ENCODE measurements at places on chromosomes 7 and 10. TPM values are rescaled to one million over a fixed set of nuclear protein-coding genes. Genes with fewer than 3 reads are reported as not detected.
A peak's percentile ranks its signal among the peaks of the same experiment; 100 is the strongest.

- H3K4me1 ChIP-seq = peaks cover 8% of the 10 kb centered on the region
- H3K4me3 ChIP-seq = no peak overlapping the region
- peaks cover 53% of the 10 kb centered on the region for H3K27me3 ChIP-seq
- DNase-seq = no peak
- H3K36me3 ChIP-seq = no peaks in the 10 kb centered on the region
These were observed 869 bp upstream of the LHFPL3 start for GRCh38 chr7:104327534-104327933.

DNA sequence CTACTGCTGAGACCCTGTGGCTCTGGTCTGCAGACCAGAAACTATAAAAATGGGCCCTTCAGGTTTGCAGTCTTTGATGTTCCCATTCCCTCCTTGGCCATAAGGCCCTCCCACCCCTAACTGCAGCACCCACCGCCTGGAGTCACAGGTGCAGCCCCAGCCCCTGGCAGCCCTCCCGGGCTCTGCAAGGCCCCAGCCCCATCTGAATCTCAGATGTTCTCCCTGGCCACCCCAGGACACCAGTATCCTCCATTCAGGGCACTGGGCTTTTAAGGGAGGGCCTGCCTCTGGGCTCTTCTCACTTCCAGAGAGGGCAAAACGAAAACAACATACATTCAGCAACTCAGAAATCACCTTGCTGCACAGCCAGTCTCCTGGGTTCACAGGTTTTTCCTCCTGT, 107.7 kb upstream of the RET start:
- H3K4me3 ChIP-seq = no peak overlapping the region
- no peaks in the 10 kb centered on the region for H3K36me3 ChIP-seq
- no peak overlapping the region for H3K27ac ChIP-seq
- no peak for DNase-seq
- H3K4me1 ChIP-seq = no peaks in the 10 kb centered on the region
- H3K27me3 ChIP-seq = peaks cover 3% of the 10 kb centered on the region

DNA sequence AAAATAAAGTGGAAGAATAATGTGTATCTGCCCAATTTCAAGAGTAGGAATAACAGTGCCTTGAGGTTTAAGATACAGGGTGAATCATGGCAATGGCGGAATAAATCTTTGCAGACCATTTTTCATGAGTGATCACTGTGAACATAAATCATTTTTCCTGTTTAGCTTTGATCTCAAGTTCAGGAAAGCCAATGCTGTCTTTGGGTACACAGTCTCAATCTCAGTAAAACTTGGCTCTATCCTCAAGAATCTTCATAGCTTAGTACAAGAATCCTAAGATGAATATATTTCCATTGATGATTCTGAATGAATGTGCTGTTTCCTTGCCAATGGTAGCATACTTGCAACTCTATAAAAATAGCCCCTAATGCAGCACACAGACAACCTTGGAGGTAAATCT, 6.8 kb downstream of the NAMPT start:
- no peak for DNase-seq
- H3K4me3 ChIP-seq = no peak overlapping the region
- no peaks in the 10 kb centered on the region for H3K27me3 ChIP-seq
- H3K4me1 ChIP-seq = no peaks in the 10 kb centered on the region
- no peak overlapping the region for H3K27ac ChIP-seq

The DYNC1I1 gene
- total RNA-seq = not detected

DNA sequence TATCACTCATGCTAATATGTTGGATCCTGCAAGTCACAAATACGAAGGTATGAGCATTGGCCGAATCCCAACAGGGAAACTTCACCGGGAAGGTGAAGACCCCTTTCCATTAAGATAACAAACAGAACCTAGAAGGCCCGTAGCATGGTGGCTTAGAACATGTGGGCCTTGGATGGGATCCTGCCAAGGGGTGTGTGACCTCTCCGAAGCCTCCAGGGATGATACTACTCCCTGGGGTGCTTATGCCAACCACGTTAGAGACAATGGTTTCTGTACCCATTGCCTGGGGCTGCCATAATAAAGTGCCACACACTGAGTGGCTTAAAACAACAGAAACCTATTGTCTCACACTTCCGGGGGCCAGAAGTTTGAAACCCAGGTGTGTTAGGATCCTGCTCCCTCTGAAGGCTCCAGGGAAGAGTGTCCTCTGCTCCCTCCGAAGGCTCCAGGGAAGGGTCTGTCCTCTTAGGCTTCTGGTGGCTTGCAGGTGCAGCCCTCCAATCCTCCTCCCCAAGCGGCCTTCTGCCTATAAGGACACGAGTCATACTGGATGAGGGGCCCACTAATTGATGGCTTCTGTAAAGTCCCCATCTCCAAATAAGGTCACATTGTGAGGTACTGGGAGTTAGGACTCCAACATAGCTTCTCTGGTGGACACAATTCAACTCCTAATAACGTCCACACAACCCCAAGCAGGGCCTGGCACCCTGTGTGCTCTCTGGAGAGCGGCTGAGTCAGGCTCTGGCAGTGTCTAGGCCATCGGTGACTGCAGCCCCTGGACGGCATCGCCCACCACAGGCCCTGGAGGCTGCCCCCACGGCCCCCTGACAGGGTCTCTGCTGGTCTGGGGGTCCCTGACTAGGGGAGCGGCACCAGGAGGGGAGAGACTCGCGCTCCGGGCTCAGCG, 992 bp upstream of the MGMT start:
- H3K27me3 ChIP-seq = no peaks in the 10 kb centered on the region
- peak overlapping the region; percentile 78 for H3K4me3 ChIP-seq
- peak overlapping the region; percentile 58 for H3K27ac ChIP-seq
- DNase-seq = no peak
- H3K36me3 ChIP-seq = no peaks in the 10 kb centered on the region

The HGF gene
- total RNA-seq = not detected

DNA sequence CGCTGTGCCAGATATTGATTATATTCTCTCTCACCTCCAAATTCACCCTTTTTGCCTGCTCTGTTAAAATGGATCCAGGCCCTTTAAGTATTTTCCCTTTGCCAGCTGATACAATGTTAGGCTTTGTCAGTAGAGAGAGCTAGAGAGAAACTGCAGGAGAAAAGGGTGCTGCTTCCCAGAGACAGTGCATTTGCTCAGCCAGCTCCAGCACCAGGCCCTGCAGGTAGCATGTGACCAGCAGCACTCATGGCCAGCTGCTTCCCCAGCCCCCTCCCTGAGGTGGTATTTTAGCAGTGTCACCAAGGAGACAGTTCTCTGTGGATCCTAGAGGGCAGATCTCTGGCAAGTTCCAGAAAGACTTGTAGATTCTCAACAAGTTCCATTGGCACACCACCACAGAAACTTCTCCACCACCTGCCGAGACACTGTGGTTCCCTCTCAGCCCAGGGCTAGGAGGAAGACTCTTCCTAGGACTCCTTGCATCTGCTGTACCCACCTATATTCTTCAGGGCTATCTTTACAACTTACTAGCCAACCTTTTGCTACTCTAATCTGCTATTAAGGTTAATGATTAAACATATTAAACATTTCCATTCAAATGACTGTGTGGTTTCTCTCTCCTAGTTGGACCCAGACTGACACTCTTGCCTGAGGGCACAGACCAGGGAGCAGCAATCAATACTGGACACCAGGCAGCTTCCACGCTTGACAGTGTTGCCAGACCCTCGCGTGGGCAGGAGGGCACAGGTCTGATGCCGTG, 35.6 kb upstream of the ADAM12 start:
- H3K36me3 ChIP-seq = no peaks in the 10 kb centered on the region
- no peak overlapping the region for H3K4me3 ChIP-seq
- H3K27ac ChIP-seq = no peak overlapping the region
- H3K27me3 ChIP-seq = no peaks in the 10 kb centered on the region
- DNase-seq = no peak
- no peaks in the 10 kb centered on the region for H3K4me1 ChIP-seq

DNA sequence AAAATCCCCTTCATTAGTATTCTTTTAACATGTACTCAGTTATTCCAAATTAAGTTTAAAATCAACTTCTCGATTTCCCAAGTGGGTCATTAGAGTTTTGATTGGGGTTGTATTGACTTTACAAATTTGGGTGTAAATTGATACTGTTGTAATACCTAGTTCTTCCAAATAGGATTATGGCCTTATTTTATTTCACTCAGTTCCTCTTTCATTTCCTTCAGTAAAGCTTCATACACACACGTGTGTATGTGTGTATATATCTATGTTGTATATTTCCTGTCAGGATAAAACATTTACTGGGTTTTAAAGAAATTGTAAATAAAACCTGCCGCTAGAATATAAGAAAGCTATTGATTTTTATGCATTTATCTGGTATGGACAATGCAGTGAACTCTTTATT, 15.9 kb downstream of the YME1L1 start:
- no peaks in the 10 kb centered on the region for H3K27me3 ChIP-seq
- DNase-seq = no peak
- peaks cover 74% of the 10 kb centered on the region for H3K36me3 ChIP-seq
- no peak overlapping the region for H3K4me3 ChIP-seq
- H3K27ac ChIP-seq = no peak overlapping the region

GRCh38 chr7:8592167-8592566, 158.8 kb downstream of the NXPH1 start:
- DNase-seq = no peak
- H3K36me3 ChIP-seq = no peaks in the 10 kb centered on the region
- H3K27ac ChIP-seq = no peak overlapping the region

GRCh38 chr7:70319057-70319456, 720.8 kb downstream of the AUTS2 start:
- no peaks in the 10 kb centered on the region for H3K27me3 ChIP-seq
- H3K4me1 ChIP-seq = peaks cover 9% of the 10 kb centered on the region
- DNase-seq = no peak
- H3K4me3 ChIP-seq = no peak overlapping the region
- H3K27ac ChIP-seq = no peak overlapping the region
- H3K36me3 ChIP-seq = no peaks in the 10 kb centered on the region

The STEAP1 gene
- total RNA-seq = not detected

DNA sequence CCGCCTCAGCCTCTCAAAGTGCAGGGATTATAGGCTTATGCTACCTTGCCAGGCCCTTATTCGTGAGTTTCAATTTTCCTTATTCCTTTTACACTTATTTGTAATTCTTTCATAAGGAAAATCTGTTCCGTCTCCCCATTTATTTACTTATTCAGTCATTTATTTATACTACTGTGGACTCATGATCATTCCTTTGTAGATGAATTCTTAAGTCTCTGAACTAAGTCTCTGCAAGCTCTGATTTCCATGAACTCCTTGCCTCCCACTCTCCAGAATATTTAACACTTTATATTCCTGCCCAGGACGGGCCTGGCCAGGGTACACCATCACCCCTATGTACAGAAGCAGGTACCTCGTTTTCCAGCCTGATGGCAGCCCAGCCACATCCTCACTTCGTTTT, 39.4 kb downstream of the PFKFB3 start:
- no peak for DNase-seq
- H3K4me1 ChIP-seq = peaks cover 9% of the 10 kb centered on the region
- peaks cover 7% of the 10 kb centered on the region for H3K36me3 ChIP-seq
- no peaks in the 10 kb centered on the region for H3K27me3 ChIP-seq
- no peak overlapping the region for H3K27ac ChIP-seq

GRCh38 chr10:95832216-95833041, 75.3 kb upstream of the CC2D2B start:
- peak overlapping the region; percentile 88 for H3K27ac ChIP-seq
- no peaks in the 10 kb centered on the region for H3K36me3 ChIP-seq
- H3K4me3 ChIP-seq = no peak overlapping the region
- no peaks in the 10 kb centered on the region for H3K4me1 ChIP-seq
- H3K27me3 ChIP-seq = no peaks in the 10 kb centered on the region

GRCh38 chr10:30883116-30883515, 148.5 kb downstream of the ZNF438 start:
- H3K27ac ChIP-seq = no peak overlapping the region
- H3K4me3 ChIP-seq = no peak overlapping the region
- no peaks in the 10 kb centered on the region for H3K27me3 ChIP-seq
- DNase-seq = no peak
- no peaks in the 10 kb centered on the region for H3K36me3 ChIP-seq
- H3K4me1 ChIP-seq = no peaks in the 10 kb centered on the region

DNA sequence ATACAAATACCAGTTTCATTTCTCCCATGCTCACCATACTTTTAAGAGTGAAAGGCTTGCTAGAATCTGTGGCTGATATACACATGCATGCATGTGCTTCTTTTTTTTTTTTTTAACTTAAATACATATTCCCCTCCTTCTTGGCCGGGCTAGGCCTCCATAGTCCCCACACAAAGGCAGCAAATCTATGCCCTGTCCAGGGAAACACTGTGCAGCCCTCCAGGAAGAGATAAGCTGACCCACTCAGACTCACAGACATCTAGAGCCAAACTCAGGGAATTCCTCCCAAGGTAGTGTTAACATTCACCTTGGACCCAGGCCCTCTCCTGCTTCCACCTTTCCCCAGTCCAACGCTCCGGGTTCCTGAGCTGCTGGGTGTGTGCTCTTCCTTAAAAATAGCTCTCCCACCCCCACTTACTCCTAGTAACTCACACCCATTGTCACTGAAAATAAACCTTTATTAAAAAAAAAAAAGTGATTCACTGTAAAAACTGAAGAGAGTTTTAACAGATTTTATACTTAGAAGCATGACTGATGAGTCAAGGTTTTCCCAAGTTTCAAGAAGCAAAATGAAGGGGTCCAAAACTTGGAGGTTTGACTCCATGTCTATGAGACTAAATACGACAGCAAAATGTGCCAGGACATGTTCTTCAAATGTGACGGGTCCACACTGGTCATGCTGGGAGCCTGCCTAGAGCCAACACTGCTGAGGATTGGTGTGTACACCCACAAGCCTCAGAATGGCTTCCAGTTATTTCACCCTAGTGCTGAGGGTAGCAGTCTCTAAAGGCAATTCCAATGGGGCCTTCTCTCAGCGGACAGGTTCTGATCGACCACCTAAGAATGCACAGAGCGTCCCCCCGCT, 159.5 kb downstream of the GLI3 start:
- no peaks in the 10 kb centered on the region for H3K4me1 ChIP-seq
- no peak overlapping the region for H3K4me3 ChIP-seq
- no peak for DNase-seq
- no peaks in the 10 kb centered on the region for H3K36me3 ChIP-seq

DNA sequence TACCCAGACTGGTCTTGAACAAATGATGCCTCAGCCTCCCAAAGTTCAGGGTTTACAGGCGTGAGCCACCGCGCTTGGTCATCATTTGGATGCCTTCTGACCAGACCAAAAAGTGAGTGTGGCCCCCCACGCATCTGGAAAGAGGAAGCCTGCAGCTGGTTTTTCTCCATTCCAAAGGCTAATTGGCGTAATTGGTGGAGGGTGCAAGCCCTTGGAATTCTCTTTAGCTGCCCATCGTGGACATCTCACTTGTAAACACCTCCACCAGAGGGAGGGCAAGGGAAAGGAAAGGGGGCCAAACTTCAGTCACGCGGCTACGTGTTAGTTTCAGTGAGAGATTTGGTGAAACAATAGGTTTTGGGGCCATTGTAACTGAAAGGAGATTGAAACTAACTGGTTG, 4.1 kb upstream of the ARHGAP21 start:
- no peak overlapping the region for H3K27ac ChIP-seq
- no peak overlapping the region for H3K4me3 ChIP-seq
- H3K36me3 ChIP-seq = no peaks in the 10 kb centered on the region
